ENCODE measurements at places on chromosomes 6 and 20.

GRCh38 chr6:69953491-69953890 lies 87.1 kb downstream of the COL19A1 start:
- DNase-seq: no peak

DNA sequence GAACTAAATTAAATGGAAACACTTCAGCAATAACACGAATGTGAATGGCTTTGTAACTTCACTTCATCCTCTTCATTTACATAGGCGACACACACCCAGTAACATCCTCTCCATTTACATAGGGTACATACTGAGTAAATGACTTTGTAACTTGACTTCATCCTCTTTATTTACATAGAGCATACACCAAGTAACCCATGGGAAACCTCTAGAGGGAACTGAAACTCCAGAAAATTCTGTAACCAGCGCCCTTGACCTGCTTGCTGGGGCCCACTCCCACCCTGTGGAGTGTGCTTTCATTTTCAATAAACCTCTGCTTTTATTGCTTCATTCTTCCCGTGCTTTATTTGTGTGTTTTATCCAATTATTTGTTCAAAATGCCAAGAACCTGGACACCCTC lies 81.6 kb upstream of the OPRM1 start:
- no peak for DNase-seq

- no peak for DNase-seq
Observed at GRCh38 chr6:163398815-163399214, 15.7 kb upstream of the QKI start.

- no peak for DNase-seq
Observed at GRCh38 chr6:1387876-1388629, 1.3 kb upstream of the FOXF2 start.

- DNase-seq: no peak
Observed at GRCh38 chr6:169803271-169803811, 51.9 kb downstream of the ERMARD start.

- no peak for DNase-seq
Observed at GRCh38 chr20:56827763-56828162, 198.7 kb downstream of the TFAP2C start.

DNA sequence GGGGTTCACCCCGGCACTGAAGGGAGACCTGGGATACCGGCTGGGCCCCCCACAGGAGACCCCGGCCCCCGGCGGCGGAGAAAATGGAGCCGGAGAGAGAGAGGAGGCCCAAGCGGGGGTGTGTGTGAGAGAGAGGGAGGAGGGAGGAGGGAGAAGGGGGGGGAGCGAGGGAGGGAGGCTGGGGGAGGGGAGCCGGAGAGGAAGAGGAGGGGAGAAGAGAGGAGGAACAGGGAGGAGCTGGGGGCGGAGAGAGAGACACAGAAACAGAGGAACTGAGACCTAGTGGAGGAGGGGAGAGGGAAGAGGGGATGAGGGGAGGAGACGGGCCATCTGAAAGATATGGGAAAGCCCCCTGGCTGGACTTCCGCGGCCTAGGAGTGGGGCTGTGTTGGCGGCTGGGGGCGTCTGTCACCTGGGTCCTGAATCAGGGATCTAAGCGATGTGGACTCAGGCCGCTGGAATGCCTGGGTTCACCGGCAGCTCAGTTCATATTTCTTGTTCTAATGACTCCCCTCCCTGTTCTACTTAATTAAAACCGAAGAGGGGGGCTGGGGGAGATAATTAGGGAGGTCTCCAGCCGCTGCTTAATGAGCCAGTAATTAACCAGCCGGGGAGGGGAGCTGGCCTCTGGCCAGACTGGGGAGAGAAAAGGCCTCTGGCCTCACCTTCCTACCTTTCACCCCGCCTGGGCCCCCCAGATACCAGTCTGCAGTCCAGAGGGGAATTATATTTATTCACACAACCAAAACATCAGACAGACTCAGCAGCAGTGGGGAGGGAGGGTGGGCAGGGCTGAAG lies at the start of gene PBX2:
Gene PBX2, minus strand, starts transcription at position 149 of the 798 bp plus-strand sequence. CDS start 287 bp downstream, outside the sequence.
- DNase-seq: peak; percentile 71

DNA sequence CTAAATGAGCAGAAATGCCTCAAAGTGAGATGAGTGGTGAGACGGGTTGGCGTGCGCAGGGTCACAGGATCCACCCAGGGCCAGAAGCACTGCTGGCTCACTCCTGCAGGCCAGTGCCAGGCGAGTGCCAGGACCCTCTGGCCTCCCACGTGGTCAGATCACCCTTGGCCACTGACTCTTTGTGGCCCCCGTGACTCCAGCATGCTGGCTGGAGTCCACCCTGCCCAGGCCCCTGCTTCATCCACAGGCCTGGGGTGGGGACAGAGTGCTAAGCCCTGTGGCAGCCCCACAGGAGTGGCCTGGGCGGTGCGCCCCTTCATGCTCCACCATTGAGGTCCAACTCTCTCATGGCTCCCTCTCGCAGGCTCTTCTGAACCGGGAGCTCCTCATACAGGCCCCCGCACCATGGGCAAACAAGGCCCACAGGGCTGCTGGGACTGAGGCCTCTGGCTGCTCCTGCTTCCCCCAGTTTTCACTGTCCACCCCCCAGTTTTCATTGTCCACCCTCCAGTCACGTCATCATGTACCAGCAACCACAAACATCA lies 61.6 kb downstream of the ABHD12 start:
- no peak for DNase-seq

GRCh38 chr20:46056970-46057855 lies 28.2 kb downstream of the SLC12A5 start:
- DNase-seq: no peak

- DNase-seq: no peak
Observed at GRCh38 chr6:143111443-143111842, 50.8 kb downstream of the AIG1 start.

- no peak for DNase-seq
Observed at GRCh38 chr6:168609026-168609685, 168.2 kb downstream of the SMOC2 start.

DNA sequence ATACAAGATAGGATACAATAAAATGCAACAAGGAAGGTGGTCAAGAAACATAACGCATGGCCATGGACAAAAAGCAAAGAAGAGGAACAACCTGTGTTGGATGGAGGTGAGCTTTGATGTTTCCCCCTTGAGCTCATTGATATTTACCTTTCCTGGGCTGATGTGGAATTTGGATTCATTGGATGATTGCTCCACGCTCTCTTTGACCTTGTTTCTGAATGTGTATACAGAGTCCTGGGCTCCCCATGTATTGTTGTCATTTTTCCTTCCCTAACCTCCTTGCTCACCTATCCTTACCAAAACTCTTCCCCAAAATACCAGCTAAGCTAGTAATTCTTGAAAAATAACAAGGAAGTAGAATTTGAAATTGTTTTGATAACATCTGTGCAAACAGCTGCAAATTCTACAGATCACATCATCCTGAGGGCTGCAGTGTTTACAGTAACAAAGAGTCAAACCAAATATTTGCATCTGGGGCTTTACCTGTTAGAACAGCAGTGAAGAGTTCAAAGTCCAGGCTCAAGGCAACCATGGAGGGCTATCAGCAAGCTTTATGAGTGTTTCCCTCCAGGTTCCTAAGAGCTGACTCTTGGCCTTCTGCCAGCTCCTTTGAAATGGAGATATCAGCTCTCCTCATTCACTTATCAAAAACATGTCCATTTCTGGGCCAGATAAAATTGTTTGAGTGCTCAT lies 214.3 kb upstream of the MARCKS start:
- no peak for DNase-seq

DNA sequence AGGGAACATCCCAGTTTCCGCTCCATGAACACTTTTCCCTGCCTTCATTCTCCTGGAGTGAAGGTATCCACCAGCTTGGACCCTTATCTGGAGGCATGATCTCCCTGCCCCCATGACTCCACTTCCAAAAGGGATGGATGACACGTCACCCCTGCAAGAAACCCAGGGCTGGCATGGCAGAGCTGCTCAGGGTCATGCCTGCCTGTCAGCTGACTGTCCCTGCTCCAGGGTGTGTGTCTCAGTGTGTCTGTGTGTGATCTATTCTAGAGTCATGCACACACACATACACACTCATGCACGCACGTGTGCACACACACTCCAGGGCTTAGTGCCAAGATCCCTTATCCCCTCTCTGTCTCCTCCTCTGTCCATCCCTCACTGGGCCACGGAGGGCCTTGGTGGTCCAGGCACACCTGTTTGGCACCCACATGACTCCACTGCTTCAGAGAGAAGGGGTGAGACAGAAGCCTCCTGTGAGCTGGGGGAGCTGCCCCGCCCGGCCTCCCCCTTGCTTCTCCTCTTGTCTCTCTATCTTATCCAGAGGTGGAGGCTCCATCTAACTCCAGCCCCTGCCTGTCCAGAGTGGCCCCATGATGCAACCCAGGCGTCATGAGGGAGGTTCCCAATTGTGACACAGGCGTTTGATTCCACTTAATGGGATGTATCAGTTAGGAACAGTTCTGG lies 290.9 kb downstream of the CDC5L start:
- DNase-seq: no peak

DNA sequence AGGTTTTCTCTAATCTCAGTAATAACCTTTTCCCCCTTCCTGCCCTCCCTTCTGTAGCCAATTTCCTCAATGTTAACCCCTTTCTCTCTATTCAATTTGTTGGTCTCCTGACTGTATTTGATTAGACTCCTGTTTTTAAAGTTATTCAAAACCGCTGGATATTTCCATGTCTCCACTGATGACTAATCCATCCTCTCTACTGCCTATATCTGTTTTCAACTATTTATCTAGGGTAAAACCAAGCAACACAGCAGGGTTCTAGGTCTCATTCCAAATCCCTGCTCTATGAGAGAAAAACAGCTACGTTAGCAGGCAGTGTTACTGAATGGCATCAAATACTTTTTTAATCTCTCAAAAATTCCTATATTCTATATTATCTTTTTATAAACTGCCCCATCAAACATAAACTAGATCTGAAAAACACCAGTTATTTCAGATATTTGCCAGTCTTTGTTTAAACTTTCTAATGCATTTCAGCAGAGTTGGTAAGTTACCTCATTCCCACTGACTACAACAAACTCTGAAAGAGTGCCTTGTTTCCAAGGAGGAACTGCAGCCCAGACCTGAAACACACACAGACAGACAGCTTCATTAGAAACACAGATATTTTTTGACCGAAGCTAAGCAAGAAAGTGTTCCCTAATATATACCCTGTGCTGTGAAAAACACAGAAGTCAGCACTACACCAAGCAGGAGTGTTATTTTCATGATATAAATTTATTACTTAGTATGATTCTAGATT lies 8.2 kb downstream of the RTN4IP1 start:
- DNase-seq: no peak

DNA sequence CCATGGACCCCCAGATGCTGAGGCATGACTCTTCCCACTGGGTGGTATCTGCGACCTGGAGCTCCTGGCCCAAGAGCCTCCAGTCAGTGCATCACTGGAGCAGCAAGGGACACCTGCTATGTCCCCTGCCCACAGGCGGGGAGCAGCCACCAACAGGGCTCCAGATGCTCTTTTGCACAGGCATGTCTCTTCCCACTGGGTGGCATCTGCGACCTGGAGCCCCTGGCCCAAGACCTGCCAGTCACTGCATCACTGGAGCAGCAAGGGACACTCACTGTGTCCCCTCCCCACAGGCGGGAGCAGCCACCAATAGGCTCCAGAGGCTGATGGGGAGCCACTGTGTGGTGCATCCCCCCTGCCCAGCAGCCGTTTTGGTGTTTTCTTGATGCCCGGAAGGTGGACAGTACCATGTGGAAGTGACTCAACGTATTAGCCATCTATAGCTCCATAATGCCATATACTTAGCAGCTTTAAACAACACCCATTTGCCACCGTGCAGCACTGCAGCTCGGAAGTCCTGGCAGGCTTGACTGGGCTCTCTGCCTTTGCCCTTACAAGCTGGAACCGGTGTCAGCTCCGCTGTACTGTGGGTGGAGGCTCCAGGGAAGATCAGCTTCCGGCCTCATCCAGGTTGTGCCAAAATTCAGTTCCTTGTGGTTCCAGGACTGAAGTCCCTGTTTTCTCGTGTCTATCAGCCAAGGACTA lies 124.9 kb upstream of the CST7 start:
- no peak for DNase-seq

GRCh38 chr20:63167026-63167917 lies 48.7 kb downstream of the YTHDF1 start:
- no peak for DNase-seq

DNA sequence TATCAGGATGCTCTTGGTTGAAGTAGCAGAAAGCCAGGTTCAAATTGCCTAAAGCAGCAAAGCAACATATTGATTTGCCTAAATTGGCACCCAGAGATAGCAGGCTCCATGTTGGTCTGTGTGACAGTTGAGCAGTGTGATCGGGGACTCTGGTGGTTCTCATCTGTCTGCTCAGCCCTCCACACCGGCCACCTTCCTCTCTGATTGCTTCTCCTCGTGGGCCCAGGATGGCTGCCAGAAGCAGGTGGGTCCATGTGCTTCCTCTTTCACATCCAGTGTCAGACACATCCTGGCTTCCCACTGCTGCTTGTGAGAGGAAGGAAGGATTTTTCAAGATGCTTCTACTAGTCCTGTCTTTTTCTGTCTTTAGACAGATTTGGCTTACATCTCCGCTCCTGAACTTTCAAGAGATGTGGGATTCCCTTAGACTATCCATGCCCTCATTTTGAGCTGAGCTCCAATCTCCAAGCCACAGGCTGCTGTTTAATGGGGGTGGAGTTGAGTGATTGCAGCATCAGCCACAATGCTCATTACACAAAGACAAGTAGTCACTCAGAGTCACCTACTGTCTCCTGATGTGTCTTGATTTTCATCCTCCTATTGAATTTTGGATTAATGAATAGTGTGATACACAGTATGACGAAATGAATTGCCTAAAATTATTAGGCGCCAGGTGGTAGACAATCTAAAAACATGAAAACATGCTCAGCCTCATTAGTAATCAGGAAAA lies 122.2 kb downstream of the ZDHHC14 start:
- no peak for DNase-seq
